Endodermal cell (in vitro differentiated cells): ENCODE measurements at places on chromosomes 7 and 10. TPM values are rescaled to one million over a fixed set of nuclear protein-coding genes. Genes with fewer than 3 reads are reported as not detected.

FXYD4 gene
- 0.97 TPM in 1 of 3 replicates, not detected in the others for total RNA-seq

GRCh38 chr7:108418946-108419345 lies 37.3 kb downstream of the NRCAM start:
- H3K4me1 ChIP-seq, result no peaks in the 10 kb centered on the region
- no peak overlapping the region for H3K27ac ChIP-seq
- H3K4me3 ChIP-seq, result no peak overlapping the region
- DNase-seq, result no peak

GRCh38 chr7:40244226-40244625 lies 109.4 kb downstream of the SUGCT start:
- no peak overlapping the region for H3K4me3 ChIP-seq
- H3K4me1 ChIP-seq, result no peaks in the 10 kb centered on the region
- no peaks in the 10 kb centered on the region for H3K27me3 ChIP-seq
- DNase-seq, result no peak

DNA sequence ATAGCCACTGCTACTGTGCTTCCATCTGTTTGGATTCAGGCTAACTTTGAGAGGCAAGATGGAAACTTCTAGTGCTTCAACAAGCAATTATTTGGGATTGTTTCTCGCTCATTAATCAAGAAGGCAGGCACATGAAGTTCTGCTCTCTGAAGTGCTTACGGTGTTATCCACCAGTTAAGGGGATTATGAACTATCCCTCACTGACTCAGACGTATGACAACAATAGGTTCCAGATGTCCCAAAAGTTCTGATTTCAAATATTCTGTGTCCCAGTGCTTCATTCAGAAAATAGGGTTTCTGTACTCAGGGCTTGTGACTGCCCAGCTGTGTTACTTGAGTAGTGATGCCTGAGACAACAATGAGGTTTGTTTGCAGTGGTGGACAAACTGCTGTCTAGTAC lies 81.0 kb downstream of the HACD1 start:
- no peak overlapping the region for H3K4me3 ChIP-seq
- no peaks in the 10 kb centered on the region for H3K27me3 ChIP-seq
- no peak for DNase-seq

GRCh38 chr10:1657479-1657878 lies 79.8 kb downstream of the ADARB2 start:
- no peaks in the 10 kb centered on the region for H3K36me3 ChIP-seq
- peak; percentile 53 for DNase-seq
- H3K4me1 ChIP-seq, result no peaks in the 10 kb centered on the region
- H3K27me3 ChIP-seq, result no peaks in the 10 kb centered on the region
- H3K27ac ChIP-seq, result no peak overlapping the region
